ENCODE measurements at places on chromosomes 12 and 14.

GRCh38 chr14:30974628-30975027 lies 50.8 kb upstream of the AP4S1 start:
- no peak for DNase-seq

GRCh38 chr12:114625294-114625851 lies 58.6 kb downstream of the TBX3 start:
- peak; percentile 39 for DNase-seq

GRCh38 chr14:67187826-67188225 lies 1.4 kb upstream of the GARIN2 start:
- DNase-seq, result no peak

DNA sequence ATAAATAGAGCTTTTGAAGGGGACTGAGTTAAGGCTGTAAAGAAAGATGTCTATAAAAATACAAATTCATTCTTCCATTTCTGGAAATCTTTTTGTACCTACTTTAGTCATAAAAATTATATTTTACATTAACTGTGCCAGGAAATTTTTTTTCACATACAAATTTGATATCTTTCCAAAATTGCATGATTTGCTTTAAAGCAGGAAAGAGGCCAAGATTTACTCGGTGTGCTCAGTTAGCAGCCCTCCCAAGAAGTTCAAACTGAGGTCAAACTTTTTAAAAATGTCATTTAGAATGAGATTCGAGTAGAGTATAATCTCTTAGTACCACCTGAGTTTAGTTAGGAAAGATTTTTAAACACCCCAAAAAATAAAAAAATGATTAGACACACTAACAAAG lies 173.2 kb upstream of the GRIP1 start:
- DNase-seq, result no peak

- no peak for DNase-seq
These were observed 78.3 kb upstream of the ATF1 start for GRCh38 chr12:50685641-50686040.

DNA sequence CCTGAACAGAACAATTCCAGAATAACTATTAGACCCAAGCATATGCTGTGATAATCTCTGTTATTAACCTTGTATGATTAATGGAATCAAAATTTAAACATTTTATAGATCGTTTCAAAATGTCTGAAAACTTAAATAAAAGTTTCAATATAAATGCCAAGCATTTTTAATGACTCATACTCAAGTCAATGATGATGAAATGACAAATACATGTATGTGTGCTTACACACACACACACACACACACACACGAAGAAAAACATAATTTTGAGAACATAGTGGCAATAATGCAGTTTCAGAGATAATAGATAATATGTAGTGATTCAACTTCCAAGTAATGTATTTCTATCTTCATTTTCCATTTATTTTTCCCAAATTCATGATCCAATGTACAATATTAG lies 384.9 kb upstream of the FOXG1 start:
- DNase-seq, result no peak

GRCh38 chr12:97363693-97364092 lies 98.9 kb upstream of the RMST start:
- DNase-seq, result no peak

- no peak for DNase-seq
These were observed 1.8 kb downstream of the IFT43 start for GRCh38 chr14:75987201-75987970.

GRCh38 chr12:121334513-121335343 lies 17.5 kb downstream of the ANAPC5 start:
- peak; percentile 8 for DNase-seq

DNA sequence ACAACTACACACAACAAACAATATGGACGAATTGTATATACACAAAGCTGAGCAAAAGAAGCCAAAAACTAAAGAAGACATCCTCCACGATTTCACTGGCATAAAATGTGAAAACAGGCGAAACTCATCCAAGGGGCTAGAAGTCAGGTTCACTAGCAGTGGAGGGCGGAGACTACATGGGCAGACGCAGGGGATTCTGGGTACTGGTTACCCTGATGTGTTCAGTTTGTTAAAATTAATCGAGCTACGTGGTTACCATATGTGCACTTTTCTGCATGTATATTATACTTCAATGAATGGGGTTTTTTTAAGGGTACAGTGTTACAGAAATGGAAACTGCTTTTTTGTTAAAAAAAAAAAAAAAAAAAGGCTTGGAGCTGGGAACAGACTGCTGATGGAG lies 12.3 kb downstream of the KDM2B start:
- DNase-seq, result no peak

DNA sequence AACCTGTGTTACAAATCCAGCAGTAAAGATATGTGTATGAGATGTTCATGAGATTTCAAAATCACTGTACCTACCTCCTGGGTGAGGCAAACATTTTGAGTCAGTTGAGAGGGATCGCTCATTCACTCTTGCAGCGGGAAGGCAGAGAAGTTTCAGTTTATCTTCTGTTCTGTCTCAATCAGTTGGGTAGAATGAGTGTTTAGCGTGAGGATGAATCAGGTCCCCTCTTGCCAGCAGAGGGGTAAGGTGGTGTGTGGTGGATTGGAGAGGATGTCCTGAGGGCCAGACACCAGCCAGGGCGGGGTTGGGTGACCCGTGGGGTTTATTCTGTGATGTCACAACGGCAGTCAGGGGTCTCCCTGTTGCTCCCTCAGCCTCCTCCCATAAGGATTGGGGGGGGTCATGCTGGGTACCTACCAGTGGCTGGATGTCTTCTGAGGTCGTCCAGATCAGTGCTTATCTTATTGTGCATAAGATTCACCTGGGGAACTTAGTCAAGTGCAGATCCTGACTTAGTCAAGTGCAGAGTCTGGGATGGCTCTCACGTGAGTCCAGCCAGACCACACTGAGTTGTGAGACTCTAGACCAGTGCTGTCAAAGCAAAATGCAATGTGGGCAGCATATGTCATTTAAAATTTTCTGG lies at the start of gene GSG1:
TSS of gene GSG1 (minus strand) at position 277 of the 643 bp plus-strand sequence. CDS start at position 122, 155 bp downstream.
- DNase-seq, result peak; percentile 67

DNA sequence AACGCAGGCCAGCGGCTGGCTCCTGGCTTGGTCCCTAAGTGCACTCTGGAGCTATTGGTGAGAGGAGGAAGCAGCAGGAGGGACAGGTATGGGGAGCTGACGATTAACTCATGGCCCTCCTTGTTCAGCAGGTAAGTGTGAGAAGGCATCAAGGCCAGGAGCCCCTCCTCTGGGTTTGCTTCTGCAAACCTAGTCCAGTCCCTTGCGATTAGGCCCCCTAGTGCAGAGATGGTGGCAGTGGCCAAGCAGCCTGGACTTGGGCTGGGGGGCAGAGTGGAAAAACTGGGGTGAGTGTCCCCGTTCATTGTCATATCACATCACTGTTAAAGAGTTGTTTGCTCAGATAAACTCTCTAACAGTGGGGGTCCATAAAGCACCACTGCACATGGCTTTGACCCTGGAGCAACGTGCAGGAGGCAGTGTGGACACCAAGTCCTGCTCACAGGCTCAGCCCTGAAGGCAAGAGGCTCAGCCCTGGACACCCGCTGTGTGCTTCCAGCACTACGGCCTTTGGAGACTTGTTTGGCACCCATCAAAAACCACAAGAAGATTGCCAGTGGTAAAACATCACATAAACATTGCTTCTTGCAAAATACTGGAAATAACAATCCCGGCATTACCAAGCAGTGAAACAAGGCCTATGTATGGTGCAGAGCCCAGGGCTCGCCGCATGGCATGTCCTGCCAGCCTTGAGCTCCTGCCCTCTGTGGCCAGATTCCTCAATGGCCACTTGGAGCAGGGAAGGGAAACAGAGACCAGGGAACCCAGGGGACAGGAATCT lies 184.3 kb upstream of the RTL1 start:
- DNase-seq, result no peak

DNA sequence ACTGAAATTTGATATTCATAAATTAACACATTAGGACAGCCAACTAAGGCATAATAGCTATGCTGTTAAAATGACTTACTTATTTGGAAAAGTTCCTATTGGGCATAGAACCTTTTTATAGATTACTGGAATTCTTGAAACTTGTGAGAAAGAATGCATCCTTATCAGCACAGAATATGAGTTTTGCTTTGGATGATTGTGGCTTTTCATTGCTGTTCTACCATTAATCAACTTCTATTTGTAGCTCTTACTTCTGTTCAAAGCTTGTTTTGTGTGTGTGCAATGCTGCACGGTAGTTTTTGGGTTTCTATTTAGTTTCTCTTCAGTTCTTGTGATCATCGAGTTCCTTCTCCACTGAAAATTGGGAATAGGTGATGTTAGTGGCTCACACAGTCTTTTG lies 152.4 kb upstream of the PELI2 start:
- no peak for DNase-seq

DNA sequence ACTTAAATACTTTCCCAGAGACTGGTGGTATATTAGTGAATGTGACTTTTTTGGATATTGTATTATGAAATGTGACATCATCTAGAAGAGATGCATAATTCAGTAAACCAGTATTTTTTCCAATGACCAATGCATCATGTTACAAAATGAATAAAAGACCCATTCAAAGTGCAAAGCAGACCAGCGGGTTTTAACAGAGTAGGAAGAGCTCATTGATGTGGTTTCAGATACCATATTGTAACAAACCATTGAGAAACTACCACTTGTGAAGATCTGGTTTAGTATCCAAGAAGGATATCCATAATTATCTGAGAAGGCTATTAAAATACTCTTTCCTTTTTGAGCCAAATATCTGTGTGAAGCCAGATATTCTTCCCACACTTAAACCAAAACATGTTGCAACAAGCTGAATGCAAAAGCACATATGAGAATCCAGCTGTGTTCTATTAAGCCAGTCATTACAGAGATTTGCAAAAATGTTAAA lies 47.7 kb downstream of the MVK start:
- no peak for DNase-seq

GRCh38 chr12:4214877-4215228 lies 58.7 kb upstream of the CCND2 start:
- no peak for DNase-seq

- DNase-seq, result no peak
These were observed 30.8 kb downstream of the XRCC3 start for GRCh38 chr14:103684471-103684870.

DNA sequence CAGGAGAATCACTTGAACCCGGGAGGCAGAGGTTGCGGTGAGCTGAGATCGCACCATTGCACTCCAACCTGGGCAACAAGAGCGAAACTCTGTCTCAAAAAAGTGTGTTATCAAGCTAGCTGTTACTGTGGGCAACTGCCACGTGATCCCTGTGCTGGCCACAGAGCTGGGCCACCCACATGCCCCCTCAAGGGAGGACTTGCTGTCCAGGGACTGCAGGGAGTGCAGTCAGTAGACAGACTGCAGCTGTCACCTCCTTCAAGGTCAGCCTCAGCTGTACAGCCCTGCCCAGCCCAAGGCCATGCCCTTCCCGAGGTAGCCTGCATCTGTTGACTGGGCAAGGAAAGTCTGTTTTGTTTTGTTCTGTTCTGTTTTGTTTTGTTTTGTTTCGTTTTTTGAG lies 46.6 kb upstream of the BICDL1 start:
- no peak for DNase-seq

DNA sequence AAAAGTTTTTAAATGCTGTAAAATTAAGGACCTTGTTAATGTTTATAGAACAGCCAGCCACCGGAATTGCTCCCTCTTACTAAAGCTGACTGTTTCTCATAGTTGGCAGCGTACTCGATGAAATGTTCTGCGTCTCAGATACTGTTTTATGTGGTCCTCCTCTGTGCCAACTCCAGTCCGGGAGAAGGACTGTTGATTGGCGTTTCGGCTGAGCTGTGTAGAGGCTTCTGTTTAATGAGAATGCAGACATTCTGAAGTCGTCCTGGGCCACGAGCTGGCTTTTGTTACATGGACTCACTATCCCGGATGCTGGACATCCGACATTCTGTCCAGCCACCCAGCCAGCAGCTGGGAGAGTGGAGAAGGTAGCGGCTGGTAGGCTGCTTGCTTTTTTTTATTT lies 75.4 kb downstream of the WDR20 start:
- DNase-seq, result no peak

DNA sequence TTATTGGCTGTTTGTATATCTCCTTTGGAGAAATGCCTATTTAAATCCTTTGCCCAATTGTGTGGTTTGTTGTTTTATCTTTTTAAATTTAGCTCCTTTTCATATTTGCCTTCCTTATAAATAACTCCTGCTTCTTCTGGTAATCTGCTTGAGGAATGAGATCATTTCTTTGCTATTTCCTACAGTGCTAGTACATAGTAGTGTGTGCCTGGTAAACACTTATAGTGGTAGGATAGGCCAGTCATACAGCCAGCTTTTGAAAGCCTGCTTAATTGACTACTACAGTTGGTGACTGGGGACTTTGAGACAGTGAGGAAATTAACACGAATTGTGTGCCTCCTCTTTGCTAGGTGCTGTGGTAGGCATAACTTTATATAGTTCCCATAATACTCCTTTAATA lies 68.7 kb downstream of the BORCS5 start:
- DNase-seq, result no peak

DNA sequence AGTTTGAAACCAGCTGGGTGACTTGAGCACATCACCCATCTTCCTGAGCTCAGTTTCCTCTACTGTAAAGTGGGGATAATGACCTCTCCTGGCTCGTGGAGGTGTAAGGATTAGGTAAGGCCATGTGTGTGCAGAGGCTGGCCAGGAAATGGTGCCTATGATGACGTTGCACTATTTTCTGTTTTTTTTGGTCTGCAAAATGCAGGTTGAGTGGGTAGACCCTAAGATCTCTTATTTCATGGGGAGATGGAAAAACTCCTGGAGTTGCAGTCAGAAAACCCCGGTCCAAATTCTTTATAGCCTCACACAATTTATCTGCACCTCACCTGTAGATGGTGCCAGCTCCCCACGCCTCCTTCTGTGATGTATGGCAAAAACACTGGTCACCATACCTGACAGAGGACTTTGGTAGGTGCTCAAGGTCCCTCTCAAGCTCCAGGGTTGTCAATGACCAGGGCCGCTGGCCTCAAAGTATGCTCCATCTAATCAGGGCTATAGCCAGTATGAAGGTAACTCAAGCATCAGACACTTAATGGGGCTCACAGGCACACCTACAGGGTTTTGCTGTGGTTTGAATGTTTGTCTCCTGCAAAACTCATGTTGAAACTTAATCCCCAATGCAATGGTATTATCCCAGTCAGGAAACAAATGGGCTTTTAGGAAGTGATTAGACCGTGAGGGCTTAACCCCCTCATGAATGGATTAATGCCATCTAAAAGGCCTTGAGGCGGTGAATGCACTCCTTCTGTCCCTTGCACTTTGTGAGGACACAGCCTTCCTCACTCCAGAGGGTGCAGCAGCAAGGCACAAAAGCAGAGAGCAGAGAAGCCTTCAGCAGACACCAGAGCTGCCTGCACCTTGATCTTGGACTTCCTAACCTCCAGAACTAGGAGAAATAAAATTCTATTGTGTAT lies 17.6 kb downstream of the C14orf132 start:
- DNase-seq, result no peak

DNA sequence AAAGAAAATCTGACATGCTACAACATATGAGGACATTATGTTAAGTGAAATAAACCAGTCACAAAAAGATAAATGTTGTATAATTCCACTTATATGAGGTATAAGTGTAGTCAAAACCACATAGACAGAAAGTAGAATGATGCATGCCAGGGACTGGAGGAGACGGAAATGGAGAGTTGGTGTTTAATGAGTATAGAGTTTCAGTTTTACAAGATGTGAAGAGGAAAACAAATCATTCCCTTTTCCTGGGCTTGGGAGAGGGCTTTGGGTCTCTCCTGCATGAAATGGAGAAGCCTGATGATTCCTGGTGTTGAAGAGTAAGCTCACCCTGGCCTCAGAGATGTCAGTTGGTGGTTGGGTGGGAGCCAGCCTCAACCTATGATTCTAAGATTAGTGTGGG lies 158.4 kb upstream of the PLXNC1 start:
- no peak for DNase-seq
